ENCODE measurements at places on chromosomes 12 and 14.

GRCh38 chr14:103581954-103582703 lies 19.4 kb downstream of the COA8 start:
- no peak for DNase-seq

DNA sequence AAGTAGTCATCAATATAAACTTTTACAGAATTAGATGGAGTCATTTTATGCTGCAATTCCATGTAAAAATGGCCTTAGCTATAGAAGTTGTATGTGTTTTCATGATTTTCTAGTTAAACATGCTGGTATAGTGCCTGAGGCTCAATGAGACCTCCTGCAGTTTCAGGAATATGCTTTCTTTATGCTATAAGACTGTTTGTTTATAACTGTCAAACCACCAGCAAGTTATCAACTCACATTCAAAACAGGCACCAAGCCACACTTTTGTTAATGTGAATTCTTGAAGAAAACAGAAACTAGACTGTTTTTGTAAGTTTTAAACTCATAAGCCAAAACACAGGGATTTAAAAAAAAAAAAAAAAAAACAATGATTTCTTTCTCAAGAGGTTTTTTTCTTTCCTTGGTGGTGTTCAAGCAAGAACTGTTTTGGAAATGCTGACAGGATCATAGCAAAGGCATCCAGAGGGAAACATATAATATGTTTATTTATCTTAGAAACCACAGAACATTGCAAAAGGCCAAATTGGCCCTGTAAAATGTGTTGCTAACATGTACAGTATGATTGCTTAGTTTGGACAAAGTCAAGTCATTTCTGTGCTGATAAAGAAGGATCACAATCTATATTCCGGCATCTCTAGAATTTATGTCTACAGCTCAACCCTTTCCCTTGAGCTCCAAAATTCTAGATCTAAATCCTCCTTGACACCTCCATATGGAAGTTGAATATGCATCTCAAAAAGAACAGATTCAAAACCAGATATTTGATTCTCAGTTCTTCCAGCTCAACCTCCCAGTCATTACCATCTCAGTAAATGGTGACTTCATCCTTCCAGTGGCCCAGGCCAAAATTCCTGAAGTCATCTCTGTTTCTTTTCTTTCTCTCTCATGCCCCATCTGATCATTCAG lies 29.0 kb upstream of the LUM start:
- no peak for DNase-seq

DNA sequence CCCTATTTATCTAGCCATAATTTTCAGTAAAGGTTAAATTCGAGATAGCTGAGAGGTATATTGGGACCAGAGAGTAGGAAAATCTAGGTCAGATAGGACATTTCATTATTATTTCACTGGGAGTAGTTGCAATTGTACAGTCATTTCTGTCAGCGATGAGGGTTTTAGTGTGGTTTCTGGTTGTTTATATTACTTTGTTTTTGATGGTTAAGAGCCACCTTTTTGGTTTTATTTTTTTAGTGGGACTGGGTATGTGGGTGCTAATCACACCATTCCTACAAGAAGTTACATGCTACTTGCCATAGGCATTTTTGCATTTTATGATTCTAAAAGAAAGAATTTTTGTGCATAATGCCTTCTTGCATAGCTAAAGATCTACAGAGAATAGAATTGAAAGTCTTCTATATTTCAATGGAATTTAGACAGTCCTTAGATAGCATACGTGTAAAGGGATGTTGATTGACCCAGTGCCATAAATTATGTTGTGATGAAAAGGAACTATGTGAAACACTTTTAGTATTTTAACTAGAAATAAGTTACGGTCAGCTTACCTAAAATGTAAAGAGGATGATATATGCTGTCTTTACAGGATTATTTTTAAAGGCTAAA lies 85.2 kb downstream of the KTN1 start:
- DNase-seq = no peak

- no peak for DNase-seq
Measured at GRCh38 chr14:67851785-67852410, 32.3 kb downstream of the RAD51B start.

DNA sequence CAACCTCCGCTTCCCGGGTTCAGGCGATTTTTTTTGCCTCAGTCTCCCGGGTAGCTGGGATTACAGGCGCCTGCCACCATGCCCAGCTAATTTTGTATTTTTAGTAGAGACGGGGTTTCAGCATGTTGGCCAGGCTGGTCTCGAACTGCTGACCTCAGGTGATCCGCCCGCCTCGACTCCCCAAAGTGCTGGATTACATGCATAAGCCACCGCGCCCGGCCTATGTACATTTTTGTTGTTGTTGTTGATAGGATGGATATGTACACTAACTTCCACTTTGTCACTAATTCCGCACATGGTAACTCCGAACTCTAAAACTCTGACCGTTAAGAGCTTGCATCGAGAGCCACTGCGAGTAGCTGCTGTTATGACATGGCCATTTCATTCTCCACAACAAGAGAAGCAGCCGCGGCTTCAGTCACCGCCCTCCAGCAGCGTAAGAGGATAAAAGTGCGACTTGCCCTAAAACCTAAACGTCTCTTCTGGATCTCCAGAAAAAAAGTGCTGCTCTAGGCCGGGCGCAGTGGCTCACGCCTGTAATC lies 742 bp upstream of the MARS1 start:
- no peak for DNase-seq

GRCh38 chr14:34363733-34364134 lies 98.3 kb downstream of the SPTSSA start:
- no peak for DNase-seq

DNA sequence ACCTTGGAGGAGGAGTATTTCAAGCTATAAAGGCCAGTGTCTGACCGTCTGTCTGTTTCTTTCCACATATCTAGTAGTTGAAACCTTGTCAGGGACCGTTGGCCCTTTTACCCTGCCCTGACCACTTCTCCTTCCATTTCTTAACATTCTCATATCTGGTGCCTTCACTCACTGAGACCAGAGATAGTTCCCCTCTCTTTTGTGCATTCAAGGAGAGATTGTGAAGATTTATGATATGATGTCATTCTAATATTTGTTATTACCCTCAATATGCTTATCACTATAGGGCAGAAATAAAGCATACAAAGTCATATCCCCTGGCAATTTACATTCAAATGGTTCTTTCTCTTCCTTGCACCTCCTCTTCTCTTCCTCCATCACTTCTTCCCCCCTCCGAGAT lies 83.3 kb downstream of the PLXNC1 start:
- no peak for DNase-seq

GRCh38 chr12:27534060-27534764 lies 10.2 kb downstream of the PPFIBP1 start:
- DNase-seq = peak; percentile 24

GRCh38 chr12:30796313-30796780 lies 41.6 kb upstream of the CAPRIN2 start:
- DNase-seq = peak; percentile 7

GRCh38 chr12:96035283-96036236 lies at the start of gene LTA4H:
LTA4H (minus strand) TSS chr12:96035587; CDS start chr12:96035519, 68 bp downstream.
- DNase-seq = peak; percentile 89

DNA sequence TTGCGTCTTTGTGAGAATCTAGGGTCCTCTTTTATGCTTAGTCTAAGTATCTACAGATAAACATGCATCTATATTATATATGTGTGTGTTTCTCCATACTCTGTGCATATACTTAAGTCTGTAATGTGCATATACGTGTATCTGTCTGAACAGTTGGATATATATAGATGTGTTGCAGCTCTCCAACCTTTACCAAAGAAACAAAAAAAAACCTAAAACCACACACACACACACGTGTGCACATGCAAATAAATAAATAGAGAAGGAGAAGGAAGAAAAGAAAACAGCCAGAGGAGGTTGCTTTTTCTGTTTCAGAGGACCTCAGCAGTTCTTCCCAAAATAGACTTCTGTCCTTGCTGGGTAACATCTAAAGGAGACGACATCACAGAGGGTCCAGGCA lies 244.9 kb downstream of the CACNA1C start:
- DNase-seq = no peak

- no peak for DNase-seq
Measured at GRCh38 chr14:101276309-101277091, 284.8 kb upstream of the DIO3 start.

- no peak for DNase-seq
Measured at GRCh38 chr12:52209321-52209720, 17.5 kb upstream of the KRT80 start.

DNA sequence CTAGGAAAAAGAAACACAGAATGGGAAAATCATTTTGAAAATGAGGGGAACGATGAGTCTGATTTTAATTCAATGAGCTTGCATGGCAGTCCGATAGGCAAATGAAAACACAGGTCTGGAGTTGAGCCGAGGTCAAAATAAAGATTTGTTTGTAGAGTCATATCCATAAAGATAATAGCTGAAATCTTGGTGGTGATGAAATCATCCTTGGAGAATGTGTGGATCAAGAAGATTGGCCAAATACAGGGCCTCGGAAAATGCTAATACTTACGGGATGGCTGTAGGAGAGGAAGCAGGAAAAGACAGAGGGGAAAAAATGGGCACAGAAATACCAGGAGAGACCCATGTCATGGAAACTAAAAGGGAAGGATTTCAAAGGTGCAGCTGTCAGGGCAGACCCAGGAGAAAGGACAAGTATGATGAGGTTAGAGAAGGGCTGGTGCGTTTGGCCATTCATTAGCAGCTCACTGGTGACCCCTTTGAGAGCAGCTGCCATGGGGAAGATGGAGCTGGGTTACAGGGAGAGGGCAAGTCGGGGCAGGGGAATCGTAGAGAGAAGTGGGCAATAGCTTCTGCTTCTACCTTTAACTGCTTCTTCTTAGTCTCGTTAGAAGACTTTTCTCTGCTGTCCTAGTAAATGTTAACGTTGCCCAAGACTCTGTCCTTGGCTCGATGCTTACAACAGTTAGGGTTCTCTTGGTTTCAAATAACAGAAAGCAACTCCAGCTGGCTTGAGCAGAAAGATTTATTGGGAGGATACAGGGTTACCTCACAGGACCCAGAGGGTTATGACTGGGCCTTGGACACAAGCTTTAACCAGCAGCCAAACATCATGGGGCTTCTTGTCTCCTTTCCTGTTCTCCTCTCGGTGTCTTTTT lies 161.8 kb downstream of the EFCAB11 start:
- no peak for DNase-seq

GRCh38 chr14:69424149-69424923 lies 25.8 kb downstream of the SLC39A9 start:
- no peak for DNase-seq

GRCh38 chr14:92785667-92786426 lies 8.3 kb upstream of the GOLGA5 start:
- DNase-seq = no peak

- DNase-seq = no peak
Measured at GRCh38 chr14:92577321-92577742, 63.8 kb downstream of the RIN3 start.

- no peak for DNase-seq
Measured at GRCh38 chr14:64721899-64722298, 17.7 kb downstream of the PLEKHG3 start.

DNA sequence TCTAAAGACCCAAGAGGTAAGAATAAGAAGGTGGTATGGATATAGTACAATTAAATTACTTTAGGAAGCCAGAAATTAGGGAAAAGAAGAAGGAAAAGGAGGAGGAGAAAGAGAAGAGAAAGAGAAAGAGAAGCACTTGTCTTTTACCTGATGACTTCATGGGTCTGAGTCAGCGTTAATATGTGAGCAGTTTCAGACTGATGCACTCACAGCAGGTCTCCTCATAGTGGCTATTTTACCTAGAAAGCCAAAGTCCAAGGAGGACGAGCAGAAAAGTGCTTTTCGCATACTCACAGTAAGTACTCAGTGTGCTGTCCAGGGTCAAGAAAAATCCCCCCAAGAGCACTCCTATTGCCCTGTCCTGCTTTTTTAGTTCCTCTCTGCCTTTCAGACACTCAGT lies 222.1 kb downstream of the C12orf42 start:
- no peak for DNase-seq

DNA sequence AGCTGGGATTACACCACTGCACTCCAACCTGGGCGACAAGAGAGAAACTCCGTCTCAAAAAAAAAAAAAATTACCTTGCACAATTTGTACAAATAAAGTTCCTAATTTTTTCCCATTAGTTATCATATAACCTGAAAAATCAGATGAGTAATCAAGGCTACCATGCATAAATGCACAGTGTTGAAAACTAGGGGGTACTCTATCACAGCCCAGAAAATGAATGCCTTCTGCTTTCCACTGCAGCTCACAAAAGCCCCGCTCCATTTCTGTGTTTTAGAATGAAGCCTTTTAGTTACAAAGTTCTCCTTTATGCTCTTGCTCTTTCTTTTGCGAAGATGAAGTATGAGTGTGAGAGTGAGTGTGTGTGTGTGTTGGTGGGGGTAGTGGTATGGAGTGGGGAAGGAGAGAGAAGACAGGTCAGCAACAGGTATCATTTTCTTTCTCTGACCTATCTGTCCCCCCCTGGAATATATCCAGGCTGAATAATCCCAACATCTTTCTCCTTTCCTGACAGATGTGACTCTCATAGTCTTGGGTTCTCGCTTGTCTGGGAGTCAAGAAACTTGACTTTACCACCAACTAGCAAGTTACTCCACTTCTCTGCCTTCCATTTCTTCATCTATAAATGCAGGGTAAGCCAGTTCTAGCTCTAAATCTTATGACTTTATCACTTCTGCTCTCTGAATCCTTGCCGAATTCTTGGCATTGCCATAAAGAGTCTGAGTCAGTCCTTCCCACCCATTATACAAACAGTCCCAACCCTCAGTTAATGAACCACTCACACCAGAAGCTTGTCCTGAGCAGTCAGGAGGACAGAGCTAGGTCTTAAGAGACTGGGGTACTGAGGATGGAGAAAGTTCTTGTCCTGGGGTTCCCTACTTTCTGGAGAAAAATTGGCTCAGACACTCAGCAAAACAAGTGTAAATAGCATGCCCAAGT lies 16.1 kb downstream of the BIN2 start:
- DNase-seq = no peak

GRCh38 chr12:70756118-70756517 lies 118.9 kb upstream of the PTPRB start:
- DNase-seq = no peak

- DNase-seq = no peak
Measured at GRCh38 chr12:80353254-80353653, 90.8 kb upstream of the PTPRQ start.

GRCh38 chr12:107894589-107894988 lies 120.1 kb downstream of the ASCL4 start:
- DNase-seq = no peak

DNA sequence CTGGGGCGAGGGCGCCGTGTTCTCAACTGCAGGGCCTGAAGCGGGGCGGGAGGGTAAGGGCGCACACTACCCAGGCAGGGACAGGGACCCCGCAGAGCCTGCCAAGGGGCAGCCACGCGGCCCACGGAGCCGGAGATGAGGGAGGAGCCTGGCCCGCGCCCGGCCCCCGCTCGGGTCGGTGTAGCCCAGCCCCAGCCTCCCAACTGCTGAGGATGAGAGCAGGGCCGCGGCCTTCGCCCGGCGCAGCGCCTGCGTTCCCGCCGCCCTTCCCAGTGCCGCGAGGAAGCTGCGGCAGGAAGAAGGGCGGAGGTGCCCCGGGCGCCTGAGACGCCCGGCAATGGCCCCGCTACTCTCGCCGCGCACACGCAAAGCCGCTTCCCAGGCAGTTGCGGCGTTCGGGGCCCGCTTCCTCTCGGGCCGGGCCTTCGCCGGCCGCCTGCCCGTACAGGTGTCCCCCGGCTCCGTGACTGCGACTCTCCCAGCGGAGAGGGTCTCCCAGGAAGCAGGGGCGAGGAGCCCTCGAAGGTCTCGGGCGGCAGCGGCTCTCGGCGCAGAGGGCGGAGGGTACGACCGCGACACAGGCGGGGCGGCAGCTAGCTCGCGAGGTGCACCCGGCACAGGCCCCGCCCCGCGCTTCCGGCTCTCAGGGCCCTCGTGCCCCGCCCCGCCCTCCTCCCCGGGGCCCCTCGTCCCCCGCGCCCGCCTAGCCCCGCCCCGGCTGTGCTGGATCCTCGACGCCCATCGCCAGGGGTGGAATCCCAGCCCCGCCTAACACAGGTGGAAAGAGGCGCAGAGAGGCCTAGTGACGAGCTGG lies 24.8 kb upstream of the YY1 start:
- peak; percentile 91 for DNase-seq

GRCh38 chr12:19910681-19911080 lies 457.7 kb upstream of the PDE3A start:
- no peak for DNase-seq
